A673 (cell line): ENCODE measurements at places on chromosomes 5 and 9. TPM values are rescaled to one million over a fixed set of nuclear protein-coding genes. Genes with fewer than 3 reads are reported as not detected.
A peak's percentile ranks its signal among the peaks of the same experiment; 100 is the strongest.

DNA sequence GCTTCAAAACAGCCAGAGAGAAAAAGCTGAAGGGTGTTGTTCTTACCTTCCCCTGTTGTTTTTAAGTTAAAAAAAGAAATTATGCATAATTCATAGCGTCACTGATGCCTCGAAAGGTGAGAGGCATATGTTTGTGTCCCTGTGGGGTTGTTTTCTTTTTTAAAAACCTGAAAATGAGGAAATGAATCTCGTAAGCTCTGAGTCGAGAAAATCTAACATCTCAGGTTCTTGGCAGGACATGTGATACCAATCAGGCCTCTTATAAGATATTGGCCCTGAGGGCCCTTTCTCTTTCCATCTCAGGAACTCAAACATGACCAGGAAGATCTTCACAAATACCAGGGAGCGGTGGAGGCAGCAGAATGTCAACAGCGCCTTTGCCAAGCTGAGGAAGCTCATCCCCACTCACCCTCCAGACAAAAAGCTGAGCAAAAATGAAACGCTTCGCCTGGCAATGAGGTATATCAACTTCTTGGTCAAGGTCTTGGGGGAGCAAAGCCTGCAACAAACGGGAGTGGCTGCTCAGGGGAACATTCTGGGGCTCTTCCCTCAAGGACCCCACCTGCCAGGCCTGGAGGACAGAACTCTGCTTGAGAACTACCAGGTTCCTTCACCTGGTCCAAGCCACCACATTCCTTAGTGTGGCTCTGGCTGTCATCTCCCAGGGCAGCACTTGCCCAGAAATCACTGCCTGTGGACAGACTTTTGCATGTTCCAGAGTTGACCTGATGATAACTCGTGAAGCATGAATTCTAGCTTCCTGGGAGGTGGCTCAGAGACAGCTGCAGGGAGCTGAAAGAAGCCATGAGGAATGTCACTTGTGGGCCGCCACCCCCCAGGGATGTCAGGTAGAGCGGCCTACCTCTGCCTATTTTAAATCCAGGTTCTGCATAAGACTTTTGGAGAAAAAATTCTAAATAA, at the start of gene TAL2:
TAL2 (plus strand) TSS at position 274 of the 921 bp plus-strand sequence; CDS start at position 314, 40 bp downstream.
- peaks cover 3% of the 10 kb centered on the region for H3K27me3 ChIP-seq
- DNase-seq, result no peak
- H3K27ac ChIP-seq, result no peak within 1 kb of the TSS
- no peaks in the 10 kb centered on the region for H3K4me1 ChIP-seq
- H3K36me3 ChIP-seq, result no peaks in the 10 kb centered on the region
- H3K4me3 ChIP-seq, result no peak within 1 kb of the TSS

DNA sequence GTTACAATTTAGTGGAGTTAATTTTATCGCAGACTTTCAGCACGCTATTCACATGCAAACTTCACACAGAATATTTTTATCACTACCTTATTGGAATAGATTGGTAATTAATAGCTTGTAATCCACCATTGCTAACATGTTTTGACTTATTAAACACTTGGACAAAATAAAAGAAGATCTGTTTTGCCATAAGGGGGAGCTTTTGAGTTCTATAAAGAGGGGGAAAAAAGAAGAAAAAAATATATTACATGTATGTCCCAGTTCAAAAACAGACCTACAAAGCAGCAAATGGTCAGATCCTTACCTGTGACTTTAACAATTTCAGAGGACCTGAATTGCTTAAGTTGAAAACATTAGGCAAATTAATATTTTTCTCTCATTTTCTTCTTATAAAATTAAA, 1.2 kb upstream of the PAPPA start:
- H3K27me3 ChIP-seq, result no peaks in the 10 kb centered on the region
- H3K4me3 ChIP-seq, result peak overlapping the region; percentile 81
- DNase-seq, result peak; percentile 72
- H3K36me3 ChIP-seq, result no peaks in the 10 kb centered on the region
- H3K27ac ChIP-seq, result peak overlapping the region; percentile 93
- H3K4me1 ChIP-seq, result peaks cover 58% of the 10 kb centered on the region

Gene EIF4E1B
- total RNA-seq, result not detected in 2 replicates

Gene NEURL1B
- 5.1 and 5.7 TPM in 2 replicates for total RNA-seq

DNA sequence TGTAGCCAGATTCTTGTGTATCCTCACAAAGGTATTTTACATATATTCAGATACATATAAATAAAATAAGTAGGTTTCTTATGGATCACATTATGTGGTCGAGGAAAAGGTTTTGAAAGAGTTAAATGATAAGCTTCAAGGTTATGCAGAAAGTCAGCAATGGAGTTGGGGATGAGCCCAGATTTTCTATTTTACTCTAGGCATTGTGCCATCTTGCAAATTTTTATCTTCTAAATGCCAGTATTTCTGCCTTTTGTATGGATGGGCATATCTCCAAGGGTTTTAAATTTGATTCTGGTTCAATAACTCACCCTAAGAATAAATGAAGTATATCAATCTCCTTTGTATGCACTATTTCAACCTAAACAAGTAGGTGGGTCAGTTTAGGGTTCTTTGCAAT, 410.7 kb downstream of the DMRTA1 start:
- no peaks in the 10 kb centered on the region for H3K4me1 ChIP-seq
- no peaks in the 10 kb centered on the region for H3K36me3 ChIP-seq
- H3K27ac ChIP-seq, result no peak overlapping the region
- H3K4me3 ChIP-seq, result no peak overlapping the region
- DNase-seq, result no peak

- no peaks in the 10 kb centered on the region for H3K27me3 ChIP-seq
- no peak for DNase-seq
Measured at GRCh38 chr9:96510258-96510657, 60.3 kb downstream of the HABP4 start.

DNA sequence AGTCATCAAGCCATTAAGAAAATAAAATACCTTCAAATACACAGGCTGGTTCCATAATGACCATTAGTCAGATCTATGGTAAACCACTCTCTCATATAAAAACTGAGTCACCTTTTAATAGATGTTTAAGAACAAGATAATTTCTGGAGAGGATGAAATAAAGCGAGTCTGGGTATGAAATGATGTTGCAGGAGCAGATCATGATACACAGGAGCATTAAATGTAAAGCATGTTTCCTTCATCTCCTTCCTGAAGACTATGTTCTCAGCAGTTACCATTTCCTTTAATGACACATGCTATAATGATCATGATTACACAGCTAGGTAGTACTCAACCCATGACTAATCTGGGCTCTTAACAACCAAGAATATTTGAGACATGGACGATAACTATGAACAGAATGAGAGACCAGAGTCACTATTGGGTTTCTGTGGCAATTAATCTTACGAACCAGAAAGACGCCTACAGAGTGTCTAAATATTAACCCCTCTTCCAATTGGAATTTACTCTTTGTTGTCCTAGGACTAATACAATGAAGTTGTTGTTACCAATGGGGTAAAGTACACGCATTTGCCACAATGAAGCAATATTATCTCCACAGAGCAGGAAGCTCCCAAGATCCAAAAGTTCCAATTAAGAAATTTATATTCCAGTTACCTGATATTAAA, 105.6 kb downstream of the NR6A1 start:
- peaks cover 27% of the 10 kb centered on the region for H3K4me1 ChIP-seq
- no peaks in the 10 kb centered on the region for H3K36me3 ChIP-seq
- H3K4me3 ChIP-seq, result no peak overlapping the region
- DNase-seq, result peak; percentile 49

GRCh38 chr5:61048534-61048933, 103.5 kb downstream of the NDUFAF2 start:
- no peak for DNase-seq
- H3K4me1 ChIP-seq, result peaks cover 23% of the 10 kb centered on the region
- no peaks in the 10 kb centered on the region for H3K27me3 ChIP-seq
- H3K4me3 ChIP-seq, result no peak overlapping the region
- no peaks in the 10 kb centered on the region for H3K36me3 ChIP-seq
- no peak overlapping the region for H3K27ac ChIP-seq

DNA sequence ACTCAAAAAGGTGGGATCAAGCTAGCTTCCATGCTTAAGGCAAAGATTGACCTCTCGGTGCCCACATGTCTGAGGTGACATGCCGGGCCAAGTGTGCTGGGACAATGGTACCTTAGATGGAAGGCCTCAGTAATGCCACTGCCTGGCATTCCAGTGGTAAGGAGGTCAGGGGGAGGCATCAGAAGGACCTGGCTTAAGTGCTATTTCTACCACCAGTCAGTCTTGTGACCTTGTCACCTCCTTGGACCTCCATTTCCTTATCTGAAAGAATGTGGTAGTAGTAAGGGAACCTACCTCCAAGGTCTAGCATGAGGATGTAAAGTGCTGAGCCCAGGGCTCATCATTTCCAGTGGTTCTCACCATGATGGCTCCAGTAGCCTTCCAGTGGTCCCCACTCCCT, 8.9 kb downstream of the C5orf52 start:
- H3K4me3 ChIP-seq, result no peak overlapping the region
- DNase-seq, result no peak
- no peak overlapping the region for H3K27ac ChIP-seq
- H3K27me3 ChIP-seq, result no peaks in the 10 kb centered on the region
- no peaks in the 10 kb centered on the region for H3K4me1 ChIP-seq

Gene SPDL1
- total RNA-seq, result 50.2 and 57.6 TPM in 2 replicates

GRCh38 chr9:14212697-14213420, 101.1 kb downstream of the NFIB start:
- peaks cover 56% of the 10 kb centered on the region for H3K4me1 ChIP-seq
- H3K36me3 ChIP-seq, result no peaks in the 10 kb centered on the region

Gene ZNG1C
- 35.4 and 37.4 TPM in 2 replicates for total RNA-seq

- peaks cover 12% of the 10 kb centered on the region for H3K4me1 ChIP-seq
- no peak for DNase-seq
- no peaks in the 10 kb centered on the region for H3K36me3 ChIP-seq
- no peak overlapping the region for H3K27ac ChIP-seq
- H3K27me3 ChIP-seq, result no peaks in the 10 kb centered on the region
- no peak overlapping the region for H3K4me3 ChIP-seq
Measured at GRCh38 chr5:138502121-138502520, 36.8 kb downstream of the EGR1 start.

Gene CHSY3
- not detected in 2 replicates for total RNA-seq
